ENCODE measurements at places on chromosomes 5 and 9. TPM values are rescaled to one million over a fixed set of nuclear protein-coding genes. Genes with fewer than 3 reads are reported as not detected.
A peak's percentile ranks its signal among the peaks of the same experiment; 100 is the strongest.

- DNase-seq: peak; percentile 60
These were observed 11.8 kb downstream of the DEPDC1B start for GRCh38 chr5:60687927-60688720.

- DNase-seq: no peak
These were observed 5.9 kb downstream of the FAM163B start for GRCh38 chr9:133603135-133603927.

DNA sequence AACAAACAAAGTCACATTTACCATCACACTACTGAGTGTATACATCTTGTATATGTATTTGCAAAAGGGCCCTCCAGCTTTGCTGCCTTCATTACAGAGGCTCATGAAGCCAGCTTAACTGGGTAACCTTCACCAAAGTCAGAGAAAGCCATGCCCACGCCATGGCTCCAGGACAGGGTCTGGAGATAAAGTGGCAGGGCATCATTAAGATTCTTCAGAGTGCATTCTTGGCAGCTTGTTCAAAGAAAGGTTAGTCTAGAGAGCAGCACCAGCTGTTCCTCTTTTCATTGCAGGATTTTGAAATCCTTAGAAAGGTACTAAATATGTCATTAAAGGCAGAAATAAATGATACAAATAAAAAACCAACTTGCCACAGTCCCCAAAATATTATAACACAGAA lies 333.2 kb downstream of the NDUFS4 start:
- DNase-seq: no peak

GRCh38 chr9:94740145-94740840 lies 13.8 kb downstream of the AOPEP start:
- no peak for DNase-seq

DNA sequence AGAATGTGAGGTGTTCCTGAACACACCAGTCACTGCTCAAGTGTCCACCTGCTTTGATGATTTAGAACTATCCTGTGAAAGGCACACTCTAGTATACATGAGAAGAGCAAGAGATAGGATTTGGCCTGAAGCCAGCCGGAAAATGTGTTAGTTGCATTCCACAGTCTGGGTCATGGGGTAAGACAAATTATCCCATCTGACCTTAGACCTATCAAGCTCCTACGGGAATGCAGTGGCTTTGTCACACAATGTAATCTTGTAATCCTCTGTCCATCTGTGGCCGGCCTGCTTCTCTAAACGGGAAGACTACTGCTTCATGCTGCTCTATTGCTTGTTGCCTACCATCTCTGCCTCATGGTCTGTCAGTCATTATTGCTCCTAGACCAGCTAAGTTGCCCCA lies 92.4 kb upstream of the PRRC1 start:
- no peak for DNase-seq

GRCh38 chr9:14913366-14913765 lies 3.1 kb upstream of the FREM1 start:
- no peak for DNase-seq

GRCh38 chr5:110032376-110032775 lies 342.6 kb downstream of the MAN2A1 start:
- no peak for DNase-seq

DNA sequence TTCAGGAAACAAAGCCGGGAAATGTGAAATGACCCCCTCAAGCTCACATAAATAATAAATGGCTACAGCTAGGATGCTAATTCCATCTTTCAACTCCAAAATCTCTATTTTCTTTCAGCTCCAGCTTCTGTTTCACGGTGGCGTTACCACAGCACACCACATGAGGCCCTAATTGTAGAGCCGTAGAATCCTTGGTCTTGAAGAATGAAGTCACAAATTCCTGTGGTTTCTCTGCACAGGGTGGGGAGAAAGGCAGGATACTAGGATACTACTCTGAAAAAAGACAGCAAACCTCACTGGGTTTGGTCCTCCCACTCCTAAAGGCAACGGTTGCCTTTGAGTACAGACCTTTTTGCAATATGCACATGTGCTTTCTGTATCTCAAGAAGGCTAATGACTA lies 13.9 kb upstream of the RARS1 start:
- peak; percentile 97 for DNase-seq

GRCh38 chr5:1208743-1209488 lies 7.5 kb downstream of the SLC6A19 start:
- DNase-seq: peak; percentile 25

DNA sequence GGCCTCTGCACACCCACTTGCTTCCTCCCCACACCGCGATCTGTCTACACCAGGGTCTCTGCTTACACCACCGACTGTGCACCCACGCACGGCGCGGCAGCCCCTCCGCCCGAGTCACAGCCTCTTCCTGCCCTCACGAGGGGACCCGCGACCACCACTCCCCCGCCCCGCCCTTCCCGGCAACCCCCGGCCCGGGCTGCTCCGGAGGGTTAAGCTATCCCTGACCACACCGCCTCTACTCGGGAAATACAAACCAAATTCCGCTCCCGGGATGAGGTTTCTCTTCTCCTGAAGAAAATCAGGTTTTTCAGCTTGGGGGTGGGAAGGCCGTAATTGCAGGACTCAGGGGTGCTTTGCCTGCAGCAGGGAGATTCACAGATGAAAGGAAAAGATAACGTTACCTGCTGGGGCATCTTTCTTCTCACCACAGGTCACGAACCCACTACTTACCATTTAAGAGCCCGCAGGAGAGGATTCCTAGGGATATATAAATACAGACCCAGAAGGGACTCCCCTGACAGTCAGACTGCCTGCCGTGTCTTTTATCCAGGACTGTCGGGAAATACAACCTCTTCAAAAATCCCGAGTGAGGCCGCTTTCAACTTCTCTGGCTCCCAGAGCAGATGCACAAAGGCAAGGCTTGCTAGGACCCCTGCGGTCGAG lies 63.5 kb downstream of the ROR2 start:
- no peak for DNase-seq

DNA sequence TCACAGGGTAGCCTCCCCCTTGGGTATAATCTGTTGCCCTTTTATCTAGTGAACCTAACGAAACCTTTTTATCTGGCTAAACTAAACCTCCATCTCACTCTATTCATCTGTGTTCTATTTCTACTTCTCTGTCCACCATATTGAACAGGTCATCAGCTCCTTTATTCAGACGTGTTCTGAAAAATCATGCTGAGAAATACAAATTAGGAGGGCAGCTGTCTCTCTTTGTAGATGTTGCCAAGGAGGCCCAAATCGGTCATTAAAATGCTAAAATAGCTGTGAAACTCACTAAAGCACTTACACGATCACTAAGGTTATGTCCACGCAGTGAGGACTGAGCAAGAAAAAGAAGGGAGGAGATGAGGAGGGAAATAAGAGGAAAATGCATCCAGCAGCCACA lies 115.6 kb upstream of the RETREG1 start:
- no peak for DNase-seq

DNA sequence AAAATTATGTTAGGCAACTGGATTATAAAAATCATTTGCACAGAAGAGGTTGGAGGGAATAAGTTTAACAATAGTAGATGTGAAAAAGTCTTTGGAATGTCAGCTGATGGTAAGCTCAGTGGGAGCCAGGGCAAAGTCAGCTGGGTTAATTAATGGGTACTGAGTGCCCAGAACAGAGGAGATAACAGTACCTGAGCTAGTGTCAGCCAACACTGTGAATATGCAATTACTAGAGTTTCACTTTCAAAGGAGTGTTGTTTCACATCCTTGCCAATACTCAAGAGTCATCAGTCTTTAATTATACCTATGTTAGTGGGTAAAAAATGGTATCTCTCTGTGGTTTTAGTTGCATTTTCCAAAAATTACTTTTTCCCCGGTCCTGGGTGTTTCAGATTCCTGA lies 135.1 kb downstream of the KIF4B start:
- DNase-seq: no peak

DNA sequence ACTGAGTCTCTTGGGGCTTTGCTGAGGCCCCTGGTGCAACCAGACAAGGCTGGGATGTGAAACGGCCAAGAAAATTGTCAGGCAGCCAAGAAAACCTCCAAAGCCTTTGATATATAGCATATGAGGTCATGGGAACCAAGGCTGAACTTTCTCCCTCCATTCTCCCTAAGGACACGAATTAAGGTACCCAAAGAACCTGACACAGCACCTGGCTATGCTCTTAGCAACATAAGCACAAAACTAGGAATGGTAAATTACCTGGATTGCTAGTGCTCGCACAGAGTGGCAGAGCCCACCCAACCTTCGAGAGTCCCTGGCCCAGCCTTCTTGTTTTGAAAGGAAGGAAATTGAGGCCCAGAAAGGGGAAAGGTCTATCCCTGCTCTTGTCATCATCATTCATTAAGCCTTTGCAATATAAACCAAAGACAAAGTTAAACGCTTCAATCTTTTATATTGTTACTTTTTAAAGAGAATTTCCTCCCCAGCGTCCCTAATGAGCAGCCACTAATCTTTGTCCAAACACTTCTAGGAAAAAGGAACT lies 220.0 kb upstream of the NR4A3 start:
- no peak for DNase-seq

DNA sequence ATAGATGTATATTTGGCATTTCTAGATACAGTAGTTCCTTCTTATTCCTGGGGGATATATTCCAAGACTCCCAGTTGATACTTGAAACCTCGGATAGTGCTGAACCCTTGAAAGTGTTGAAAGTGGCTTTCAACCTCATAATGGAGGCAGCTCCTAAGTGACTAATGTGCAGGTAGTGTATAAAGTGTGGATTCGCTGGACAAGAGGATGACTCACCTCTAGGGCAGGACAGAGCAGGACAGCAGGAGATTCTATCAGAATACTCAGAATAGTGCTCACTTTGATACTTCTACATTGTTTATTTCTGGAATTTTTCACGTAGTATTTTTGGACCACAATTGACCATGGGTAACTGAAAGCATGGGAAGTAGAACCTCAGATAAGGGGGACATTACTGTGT lies 1138.9 kb upstream of the WWC1 start:
- DNase-seq: no peak

DNA sequence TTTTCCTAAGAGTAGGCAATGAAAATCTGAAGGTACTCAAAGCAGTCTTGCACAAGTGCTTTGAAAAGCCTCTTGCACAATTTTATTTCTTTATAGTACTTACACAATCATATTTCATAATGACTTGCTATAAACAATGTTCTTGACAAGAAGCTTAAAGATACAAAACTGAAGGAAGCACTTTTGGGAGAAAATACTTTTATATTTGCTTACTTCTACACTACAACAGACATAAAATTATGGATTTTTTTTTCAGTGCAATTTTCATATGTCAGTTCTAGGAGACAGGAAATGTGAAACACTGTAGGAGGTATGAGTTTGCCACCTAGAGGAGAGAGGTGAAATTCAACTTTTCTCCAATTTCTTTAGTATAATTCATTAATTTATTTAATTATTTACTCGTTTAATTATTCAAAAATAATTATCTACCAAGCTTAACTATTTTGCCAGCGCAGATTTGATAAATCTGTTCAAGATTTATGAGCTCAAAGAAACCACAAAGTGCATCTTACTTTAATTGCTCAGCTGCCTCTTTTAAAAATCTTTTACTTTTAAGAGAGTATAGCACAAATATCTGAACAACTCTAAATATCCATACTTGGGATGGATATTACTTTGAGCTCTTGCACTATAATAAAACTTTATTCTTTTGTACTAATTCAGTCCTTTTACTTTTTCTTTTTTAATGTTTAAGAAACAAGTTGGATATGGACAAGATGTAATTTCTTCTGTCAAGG lies 29.0 kb upstream of the CDKN2B start:
- DNase-seq: peak; percentile 71

GRCh38 chr5:151078490-151079262 lies 2.2 kb downstream of the TNIP1 start:
- no peak for DNase-seq

DNA sequence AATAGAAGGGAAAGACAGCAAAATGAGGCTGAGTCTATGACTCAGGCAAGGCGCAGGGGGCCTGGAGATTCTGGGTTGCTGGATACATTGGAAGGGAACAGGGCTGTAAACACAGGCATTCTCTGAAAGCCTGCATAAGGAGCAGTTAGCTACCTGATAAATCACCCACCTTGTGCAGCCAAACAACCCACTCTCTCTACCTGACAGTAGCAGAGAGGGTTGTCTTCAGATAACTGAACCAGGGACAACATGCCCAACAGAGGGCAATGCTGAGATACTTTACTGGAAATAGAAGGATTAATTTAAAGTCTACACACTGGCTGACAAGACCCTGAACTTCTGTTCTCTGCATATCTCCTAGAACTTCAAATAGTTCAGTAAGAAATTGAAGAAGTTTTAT lies 161.6 kb downstream of the KCTD16 start:
- peak; percentile 2 for DNase-seq

DNA sequence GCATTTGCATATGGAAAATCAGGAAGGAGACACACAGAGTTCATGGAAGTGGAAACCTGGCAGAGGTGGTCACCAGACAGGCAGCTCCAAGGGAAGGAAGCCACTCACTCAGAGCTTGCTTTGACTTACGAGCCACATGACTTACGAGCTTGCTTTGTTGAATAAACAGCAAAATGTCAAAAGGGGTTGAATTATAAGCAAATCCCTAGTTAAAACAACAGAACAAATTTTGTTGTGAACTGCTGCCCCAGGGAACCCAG lies 164.3 kb downstream of the SYK start:
- no peak for DNase-seq

DNA sequence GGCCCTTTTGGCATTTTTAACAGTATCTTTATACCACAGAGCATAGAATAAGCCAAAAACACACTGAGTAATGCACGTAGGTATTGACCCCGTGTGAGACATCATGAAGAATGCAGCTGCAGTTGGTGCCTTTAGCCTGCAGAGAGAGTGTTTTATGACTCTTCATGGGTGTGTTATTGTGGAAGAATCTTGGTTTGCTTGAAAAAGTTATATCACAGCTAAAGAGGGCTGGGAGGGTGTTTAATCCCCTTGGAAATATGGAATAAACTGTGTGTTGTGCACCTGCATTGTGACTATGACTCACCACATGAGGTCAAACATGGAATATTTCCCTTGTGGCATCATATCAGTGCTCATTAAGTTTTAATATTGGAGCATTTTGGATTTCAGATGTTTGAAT lies 458.7 kb downstream of the CDH9 start:
- DNase-seq: no peak

DNA sequence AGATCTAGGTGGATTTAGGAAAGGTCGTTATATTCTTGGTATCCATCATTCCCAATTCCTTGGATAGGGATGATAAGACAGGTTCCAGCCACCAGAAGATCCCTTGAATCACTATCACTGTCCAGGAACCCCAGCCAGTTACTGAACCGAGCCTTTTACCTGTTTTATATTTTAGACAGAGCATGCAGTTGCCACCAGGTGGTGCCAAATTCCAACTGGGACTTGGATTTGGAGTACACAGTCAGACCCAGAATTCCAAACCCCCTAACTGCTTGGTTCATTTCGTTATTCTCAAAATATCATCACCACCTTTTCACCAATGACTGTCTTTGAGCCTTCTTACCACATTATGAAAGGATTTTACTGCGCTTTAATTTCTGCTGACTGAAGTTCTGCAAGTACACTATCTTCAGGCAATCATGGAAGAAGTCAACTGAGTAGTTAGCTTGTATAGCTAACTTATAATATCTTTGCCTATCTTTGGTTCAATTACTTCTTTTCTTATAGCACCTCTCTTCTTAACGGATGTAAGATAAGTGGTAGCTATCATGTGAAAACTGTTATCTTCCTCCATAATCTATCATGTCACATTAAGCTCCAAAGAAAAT lies 191.8 kb downstream of the PRR16 start:
- DNase-seq: peak; percentile 29

The PCDHGA11 gene
- total RNA-seq: 21.7 TPM

The NTNG2 gene
- total RNA-seq: 2.5 TPM

The OR13C5 gene
- not detected for total RNA-seq
